ENCODE measurements at places on chromosomes 4 and X.

- DNase-seq: no peak
Observed at GRCh38 chr4:110477836-110478235, 1.9 kb downstream of the ENPEP start.

DNA sequence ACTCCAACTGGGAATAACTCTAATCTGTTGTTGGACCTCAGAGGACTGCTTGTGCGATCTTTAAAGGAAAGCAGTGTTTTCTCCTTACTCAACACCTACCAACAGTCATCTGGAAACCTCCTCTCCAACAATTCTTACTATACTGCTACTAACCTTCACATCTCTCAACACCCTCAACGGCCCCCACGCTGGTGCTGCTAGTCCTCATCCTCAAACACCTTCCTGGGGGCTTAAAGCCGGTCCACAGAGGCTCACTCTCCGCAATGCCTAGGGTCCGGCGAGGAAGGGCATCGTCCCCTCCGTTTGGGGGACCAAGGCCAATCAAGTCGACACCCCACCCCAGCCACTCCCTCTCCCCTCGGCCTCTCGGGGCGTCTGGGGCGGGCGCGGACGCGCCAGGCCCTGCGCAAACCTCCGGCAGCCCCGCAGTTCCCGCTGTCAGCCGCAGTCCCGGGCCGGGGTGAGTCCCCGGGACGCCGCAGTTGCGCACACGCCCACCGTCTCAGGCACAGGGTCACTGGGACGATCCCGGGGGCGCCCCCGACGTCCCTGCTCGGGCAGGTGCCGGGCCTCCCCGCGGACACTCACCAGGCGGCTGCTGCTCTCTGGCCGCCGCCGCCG, 418 bp downstream of the TAB3 start:
- DNase-seq: no peak

- no peak for DNase-seq
Observed at GRCh38 chr4:94171616-94172015, 36.0 kb upstream of the SMARCAD1 start.

GRCh38 chr4:158796370-158797140, 27.7 kb downstream of the FNIP2 start:
- no peak for DNase-seq

GRCh38 chrX:5852941-5853340, 375.7 kb downstream of the NLGN4X start:
- DNase-seq: no peak

DNA sequence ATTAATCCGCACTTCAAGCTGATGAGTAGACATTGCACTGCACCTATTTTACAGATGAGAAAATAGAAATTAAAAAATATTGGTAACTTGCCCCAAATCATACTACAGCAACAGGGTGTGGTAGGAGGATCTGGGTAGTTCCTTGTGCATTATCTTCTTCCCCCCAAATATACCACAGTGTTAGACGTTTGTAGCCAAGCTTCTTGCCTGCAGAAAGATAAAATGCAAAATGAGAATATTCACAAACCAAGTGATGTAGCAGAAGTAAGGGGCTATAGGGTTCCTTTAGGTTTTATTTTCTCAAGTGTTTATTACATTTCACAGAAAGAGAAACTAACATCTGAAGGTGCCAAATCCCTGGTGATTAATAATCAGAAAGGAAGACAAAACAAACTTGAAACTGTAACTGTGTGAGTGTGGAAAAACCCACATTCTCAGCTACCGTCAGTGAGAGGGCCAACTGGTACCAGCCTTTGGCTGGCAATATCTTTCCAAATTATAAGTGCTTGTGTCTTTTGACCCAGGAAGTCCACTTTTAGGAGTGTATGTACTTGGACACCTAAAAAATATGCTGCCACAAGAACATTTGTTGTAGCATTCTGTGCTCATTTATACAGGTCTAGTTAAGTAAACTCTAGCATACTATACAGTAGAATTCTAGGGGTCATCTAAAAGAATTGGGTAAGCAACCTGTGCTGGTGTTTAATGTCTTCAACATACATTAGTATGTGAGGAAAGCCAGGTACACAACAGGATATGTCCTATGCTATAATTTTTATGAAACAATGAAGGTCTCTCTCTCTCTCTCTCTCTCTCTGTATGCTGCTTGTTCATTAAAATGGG, 6.7 kb upstream of the CD38 start:
- DNase-seq: no peak

DNA sequence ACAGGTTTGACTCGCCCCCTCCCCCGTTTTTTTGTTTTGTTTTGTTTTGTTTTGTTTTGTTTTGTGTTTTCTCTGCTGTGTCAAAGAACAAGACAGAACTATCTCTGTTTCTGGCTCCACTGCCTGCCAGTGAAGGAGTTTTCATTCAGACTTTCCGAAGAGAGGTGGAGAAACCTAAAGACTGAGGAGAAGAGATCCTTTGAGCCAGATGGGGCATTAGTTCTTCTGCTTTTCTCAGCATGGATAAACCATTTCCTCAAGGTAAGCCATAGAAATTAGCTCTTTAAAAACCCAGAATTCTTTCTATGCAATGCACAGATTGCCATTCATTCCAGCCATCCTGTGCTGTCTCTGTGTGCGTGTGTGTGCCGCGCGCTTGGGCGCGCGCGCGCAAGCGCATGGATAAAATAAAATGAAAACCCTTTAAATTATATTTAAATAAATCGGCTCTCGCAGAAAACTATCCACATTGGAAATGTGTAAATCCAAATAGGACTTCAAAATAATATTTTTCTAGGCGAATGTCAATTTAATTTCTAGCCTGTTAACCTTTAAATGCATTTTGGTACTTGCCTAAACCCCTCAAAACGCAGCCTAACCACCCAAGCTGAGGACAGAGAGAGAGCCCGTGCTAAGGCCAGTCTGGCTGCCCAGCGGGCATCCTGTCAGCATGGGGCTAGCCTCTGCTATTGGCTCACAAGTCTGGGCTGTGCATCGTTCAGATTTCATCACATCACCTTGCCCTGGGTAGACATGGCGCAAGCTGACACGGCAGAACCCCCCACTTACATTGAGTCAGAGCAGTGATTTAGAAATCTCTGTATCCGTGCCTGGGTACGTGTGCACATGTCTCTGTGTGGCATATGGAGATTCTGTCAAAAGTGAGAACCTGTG, 113.0 kb upstream of the VAMP7 start:
- no peak for DNase-seq

DNA sequence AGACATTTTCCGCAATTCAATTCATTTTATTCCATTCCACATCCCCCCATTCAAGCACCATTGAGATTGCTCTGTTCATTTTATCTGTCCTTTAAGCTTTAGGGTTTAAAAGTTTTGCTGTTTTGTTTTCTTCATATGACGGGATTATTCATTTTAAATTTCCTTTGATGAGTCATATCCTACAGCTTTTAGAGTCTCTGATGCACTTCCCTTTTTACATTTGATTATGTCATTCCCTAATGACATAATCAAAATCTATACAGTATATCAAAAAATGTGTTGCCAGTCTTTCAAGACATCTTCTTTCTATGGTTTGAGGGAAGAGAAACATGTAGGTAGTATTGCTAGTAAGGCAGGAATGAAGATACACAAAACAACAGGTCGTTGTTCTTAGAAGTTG, 456.3 kb downstream of the PDGFC start:
- DNase-seq: no peak

GRCh38 chrX:107766470-107767150, 9.0 kb downstream of the TSC22D3 start:
- DNase-seq: no peak

- DNase-seq: no peak
Observed at GRCh38 chrX:134624046-134624430, 34.2 kb downstream of the PLAC1 start.

GRCh38 chr4:98939892-98940298, 11.0 kb upstream of the EIF4E start:
- DNase-seq: no peak

DNA sequence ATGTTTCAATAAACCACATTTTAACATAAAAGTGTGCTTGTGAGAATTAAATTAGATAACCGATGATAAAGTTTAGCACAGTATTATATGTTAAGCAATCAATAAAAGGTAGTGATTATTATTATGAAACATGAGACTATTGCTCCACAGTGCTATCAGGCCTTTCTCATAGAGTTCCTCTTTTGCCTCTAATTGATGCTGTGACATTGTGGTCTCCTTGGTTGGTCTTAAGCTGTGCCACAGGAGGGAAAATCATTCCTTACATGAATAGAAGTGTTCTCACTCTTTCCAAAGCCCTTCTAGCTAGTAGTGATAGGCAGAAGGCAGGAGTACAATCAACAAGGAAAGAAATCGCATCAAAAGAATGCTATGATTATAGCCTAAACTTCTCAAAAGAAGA, 9.2 kb upstream of the PDHA2 start:
- no peak for DNase-seq

DNA sequence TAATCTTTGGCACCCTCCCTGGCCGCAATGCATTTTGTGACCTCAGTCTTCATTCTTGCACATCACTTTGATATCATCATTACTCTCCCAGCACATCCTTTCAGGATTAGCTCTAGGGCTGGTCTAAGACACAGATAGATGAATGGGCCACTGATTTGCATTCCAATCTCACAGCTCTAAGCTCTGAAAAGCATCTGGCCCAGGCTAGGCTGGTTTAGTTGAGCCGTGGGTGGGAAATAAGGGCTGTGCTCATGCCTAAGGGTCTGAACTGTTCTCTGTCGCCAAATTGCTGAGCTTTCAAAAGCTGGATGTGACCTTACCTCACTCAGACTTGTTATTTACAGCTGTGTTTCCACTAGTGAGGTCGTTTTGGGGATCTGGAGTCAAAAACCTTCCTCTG, 30.0 kb upstream of the SLC9A7 start:
- DNase-seq: no peak

DNA sequence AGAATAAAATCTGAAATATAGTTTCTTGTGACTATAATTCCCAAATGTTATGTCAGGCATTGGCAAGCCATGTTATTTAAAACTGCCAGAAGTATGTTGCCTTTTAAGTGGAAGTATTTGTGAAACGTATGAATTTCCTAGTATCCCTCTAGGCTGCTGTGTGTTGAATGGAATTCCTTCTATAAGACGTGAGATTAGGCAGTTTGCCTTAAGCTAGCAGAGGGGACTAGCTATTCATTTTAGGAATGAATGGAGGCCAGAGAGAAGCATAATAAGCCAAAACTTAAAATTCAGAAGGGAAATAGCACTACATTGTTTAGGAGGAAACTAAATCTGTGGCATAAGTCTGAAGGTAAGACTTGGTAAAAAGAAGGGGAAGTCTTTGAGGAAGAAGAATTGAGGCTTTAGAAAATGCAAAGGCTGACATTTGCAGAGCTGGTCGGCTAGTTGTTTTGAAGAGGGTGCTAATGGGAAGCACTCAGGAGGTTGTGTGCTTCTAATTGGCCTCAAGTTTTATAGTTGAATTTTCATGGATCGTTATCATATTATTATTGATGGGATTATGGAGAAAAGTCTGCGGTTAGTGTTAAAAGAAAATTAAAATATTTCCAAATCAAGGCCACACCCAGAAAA, 57.1 kb downstream of the TMEM131L start:
- DNase-seq: no peak

DNA sequence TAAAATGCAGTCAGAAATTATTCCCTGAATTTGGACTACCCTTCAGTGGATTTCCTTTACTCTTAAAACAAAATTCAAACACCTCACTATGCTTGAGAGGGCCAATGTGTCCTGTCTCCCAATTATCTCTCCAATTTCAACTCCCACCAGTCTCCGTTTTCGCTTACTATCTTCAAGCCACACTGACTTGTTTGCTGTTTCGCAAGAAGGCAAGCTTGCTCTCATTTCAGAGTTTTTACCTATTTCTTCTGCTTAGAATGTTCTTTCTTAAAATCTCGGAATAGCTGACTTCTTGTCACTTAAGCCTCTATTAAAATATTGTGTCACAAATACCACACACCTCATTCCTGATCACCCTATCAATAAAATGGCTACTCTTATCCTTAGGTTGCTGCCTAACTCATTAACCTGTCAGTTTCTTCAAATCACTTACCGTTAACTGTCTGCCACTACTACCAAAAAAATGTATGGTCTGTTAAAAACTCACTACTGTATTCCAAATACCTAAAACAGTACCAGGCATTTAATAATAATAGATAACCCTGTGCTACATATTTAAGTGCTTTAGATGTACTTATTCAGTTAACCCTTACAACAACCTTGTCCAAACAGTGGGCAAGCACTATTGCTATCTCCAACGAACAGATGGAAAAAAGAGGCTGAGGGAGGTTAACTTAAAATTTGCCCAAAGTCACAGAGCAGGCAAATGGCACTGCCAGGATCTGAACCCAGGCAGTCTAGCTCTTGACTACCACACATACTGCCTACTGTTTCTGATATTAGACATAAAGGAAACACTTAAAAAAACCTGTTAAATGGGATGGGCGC, 2.9 kb downstream of the UBA6 start:
- DNase-seq: no peak

DNA sequence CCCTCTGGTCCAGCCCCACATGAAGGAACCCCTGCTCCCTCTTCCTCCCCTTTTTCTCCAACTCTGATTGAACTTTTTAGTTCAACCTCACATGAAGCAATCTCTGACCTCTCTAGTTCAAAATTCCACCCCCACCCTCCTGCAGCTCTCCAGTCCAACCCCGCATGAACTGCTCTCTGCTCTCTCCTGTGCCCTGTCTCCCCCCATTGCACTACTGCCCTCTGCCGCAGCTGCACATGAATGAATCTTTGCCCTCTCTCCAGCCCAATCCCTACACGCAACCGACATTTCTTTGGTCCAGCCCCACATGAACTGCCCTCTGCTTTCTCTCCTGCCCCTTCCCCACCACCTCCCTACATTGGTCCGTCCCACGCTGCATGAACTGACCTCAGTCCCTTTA, 6.9 kb downstream of the CETN2 start:
- DNase-seq: no peak

DNA sequence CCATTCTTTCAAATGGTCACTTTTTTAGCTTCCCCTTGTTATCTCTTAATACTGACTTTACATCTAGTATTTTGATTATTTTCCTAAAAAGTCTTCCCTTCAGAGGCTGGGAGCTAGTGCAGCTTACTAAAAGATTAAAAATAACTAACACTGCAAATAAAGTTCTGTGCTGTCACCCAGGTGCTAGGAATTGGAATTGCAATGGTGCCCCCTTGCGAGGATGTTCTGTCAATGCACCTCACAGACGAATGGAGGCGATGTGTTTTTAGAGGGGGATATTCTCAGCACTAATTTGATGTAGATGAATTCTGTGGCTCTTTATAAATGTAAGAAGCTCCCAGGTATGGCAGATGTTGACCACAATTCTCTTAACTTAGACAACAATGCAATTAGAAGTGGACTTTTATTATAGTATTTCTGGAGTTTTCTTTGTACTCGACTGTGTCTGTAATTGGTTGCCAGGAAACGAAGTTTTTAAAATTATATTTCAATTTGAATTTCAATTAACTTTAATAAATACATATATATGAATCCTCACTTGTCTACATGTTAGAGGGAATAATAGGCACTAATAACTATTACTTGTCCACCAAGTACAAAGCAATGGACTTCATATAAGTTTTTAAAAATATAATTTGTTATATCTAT, 22.0 kb upstream of the SMIM31 start:
- peak; percentile 8 for DNase-seq

- DNase-seq: no peak
Observed at GRCh38 chrX:111445485-111445884, 33.5 kb upstream of the DCX start.

DNA sequence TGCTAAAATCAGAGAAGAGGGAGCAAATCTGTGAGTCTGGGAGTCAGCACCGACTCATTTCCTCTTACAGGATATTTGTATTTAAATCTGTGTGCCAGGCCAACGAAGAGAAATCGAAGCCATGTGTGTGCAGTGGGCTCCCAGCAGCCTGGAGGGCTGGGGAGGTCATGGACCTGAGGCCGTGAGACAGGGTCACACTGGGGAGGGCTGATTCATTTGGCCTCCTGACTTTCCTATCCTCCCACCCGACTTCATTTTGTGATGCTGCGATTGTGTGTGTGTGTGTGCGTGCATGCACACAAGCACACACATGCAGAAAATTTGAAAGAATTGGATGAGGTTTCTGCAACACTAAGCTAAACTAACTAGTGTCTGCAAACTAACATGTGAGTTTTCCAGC, 48.7 kb upstream of the STX18 start:
- DNase-seq: no peak
